ENCODE measurements at places on chromosomes 7 and 10.

DNA sequence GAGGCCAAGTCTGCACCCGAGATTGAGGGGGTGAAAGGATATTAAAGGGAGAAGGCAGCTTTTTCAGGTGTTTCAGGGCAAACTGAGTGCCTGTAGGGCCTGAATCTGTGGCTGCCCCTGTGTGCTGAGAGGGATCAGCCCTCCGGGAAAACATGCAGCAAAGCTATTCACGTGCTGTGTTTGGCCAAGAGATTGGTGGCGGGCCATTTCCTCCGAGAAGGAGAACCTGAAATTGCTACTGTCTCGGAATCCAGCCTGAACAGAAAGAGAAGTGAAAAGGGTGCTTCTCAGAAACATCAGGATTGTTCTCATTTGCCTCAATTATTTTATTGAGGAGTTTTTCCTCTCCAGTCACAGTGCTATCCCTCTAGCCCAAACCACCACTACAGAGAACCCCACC lies 16.0 kb downstream of the GIMAP5 start:
- DNase-seq: no peak

- no peak for DNase-seq
Measured at GRCh38 chr7:19107081-19107355, 10.4 kb downstream of the TWIST1 start.

DNA sequence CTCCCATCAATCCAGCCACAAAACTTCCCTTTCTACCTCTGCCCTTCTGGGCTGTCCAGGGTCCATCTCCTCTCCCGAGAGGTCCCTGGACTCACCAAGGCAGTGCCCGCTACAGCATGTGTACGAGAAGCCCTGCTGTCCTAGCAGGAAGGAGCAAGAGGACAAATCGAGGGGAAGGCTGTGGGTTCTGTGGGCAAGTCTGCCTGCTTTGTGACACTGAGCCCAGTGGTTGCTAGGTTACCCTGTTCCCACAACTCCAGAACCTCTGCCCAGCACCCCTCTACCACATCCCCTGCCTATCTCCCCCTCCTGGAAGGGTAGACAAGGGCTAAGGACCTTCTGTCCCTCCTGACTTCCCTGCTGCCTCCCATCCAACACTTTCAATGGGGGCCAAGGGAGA lies at the start of gene TBATA:
Gene TBATA, minus strand, starts transcription at position 188 of the 400 bp plus-strand sequence. CDS start 1,998 bp downstream, outside the sequence.
- no peak for DNase-seq

GRCh38 chr7:91264924-91265681 lies 870 bp downstream of the FZD1 start:
- no peak for DNase-seq

DNA sequence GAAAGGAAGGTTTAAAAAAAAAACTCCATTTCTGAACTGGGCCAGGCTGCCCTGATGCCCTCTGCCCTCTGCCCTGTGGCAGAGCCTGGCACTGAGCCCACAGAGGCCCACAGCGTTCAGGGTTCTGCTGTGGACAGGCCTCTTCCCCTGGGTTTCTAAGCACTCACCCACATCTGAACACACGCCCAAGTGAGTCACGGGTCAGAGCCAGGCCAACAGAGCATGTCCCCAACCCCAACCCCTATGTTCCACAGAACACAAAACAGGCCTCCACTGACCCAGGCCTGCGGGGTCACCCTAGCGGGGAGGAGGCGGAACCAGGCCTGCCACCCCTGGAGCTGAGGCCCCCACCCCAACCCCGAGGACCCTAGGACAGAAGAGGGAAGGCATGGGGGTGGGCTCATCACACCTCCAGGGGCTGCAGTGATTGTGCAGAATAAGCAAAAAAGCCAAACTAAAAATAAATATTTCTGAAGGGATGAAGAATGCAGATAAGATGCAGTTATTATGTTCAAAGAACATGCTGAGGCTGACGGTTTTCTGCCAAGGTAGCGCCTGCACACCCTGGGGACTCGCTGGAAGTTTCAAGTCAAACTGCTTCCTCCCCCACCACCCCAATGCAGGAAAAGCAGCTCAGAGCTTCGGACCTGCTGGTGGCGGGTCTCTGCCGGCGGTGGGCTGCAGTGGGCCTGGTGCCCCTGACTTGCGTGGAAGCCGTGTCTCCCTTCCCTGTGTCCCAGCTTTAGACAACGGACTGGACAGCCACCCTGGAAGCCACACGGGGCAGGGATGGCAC lies 5.4 kb downstream of the WDR86 start:
- DNase-seq: no peak

GRCh38 chr10:30500963-30501504 lies 67.0 kb downstream of the MAP3K8 start:
- no peak for DNase-seq

DNA sequence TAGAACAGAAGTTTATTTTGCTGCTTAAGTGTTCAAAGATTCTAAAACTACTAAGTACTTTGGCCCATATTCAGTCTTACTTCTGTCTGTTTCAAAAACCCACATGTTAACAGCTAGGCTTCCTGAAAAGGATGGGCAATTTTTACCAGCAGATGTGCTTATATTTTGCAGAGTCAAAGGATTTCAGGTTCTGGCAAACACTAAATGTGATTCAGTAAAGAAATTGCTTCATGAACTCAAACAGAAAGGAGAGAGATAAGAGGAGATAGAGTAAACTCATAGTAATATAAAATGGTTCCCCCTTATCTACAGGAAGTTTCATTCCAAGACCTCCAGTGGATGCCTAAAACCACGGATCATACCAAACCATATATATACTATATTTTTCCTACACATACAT lies 248.5 kb downstream of the AGMO start:
- no peak for DNase-seq

- no peak for DNase-seq
Measured at GRCh38 chr10:33804584-33804983, 470.1 kb upstream of the NRP1 start.

DNA sequence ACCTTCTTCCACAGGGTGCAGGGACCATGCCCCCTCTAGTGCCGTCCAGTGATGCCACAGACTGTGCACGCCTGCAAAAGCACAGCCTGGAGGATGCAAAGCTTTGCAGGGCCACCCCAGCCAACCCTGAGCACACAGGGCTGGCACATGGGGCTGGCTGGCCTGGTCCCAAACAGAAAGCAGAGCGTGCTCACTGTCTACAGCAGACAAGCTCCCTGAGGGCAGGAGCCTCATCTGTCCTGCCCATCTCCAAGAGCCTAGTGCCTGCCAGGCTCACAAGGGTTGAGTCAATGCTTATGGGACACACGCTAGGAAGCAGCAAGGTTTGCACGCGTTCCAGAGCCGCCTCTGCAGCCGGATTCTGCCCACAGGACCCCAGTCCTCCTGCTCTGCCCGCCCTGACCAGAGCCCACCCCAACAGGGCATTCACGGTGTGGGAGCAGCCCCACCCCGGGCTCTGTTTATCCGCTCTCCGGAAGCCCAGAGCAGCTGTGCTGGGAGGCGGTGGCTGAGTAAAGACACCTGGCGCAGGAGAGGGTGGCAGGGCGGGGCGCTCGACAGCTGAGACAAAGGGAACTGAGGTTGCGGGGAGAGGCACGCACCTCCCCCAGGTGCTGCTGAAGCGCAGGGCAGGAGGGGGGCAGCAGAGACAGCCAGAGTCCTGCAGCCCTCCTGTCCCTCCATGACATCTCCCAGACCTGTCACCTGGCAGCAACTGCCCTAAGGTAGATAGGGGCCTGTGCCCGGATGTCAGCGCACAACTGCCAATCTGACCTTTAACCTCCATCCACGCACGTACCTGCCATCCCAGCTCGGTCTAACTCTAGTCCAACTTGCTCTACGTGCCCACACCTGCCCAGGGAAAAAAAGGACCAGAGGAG lies 4.3 kb downstream of the KCNH2 start:
- no peak for DNase-seq

- no peak for DNase-seq
Measured at GRCh38 chr10:59290448-59290847, 71.9 kb downstream of the FAM13C start.

DNA sequence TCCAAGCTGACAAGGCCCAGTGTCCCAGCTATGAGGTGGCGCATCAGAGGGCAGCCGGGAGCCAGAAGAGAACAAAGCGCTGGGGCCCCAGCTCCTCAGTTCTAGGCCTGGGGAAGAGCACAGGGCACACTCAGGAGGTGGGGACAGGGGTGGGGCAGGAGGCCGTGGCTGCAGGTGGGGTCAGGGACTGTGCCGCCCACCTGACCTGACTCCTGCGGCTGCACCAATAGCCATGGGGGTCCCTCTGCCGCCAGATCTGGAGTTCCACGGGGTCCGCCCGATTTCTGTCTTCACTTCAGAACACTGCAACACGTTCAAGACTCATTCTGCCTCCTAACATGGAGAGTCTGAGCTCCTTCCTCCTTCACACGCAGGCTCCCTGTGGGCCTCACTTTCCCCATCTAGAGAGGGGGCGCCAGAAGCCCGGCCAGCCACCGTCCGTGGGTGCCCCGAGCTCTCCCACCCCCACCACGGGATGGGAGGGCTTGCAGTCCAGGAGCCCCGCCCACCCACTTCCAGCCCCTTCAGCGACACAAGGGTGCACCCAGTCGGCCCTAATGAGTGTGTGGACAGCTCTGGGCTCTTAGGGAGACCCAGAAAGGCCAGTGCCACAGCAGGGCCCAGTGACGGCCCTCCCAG lies 278.3 kb downstream of the MAD1L1 start:
- DNase-seq: no peak

- DNase-seq: no peak
Measured at GRCh38 chr7:36746347-36746746, 22.1 kb upstream of the AOAH start.

Data from activated T-cell treated with anti-CD3 and anti-CD28 coated beads for 24 hours (primary cell).